Fibroblast of skin of left biceps (primary cell): ENCODE measurements at places on chromosomes 2 and 18.
A peak's percentile ranks its signal among the peaks of the same experiment; 100 is the strongest.

GRCh38 chr2:8661736-8662135, 20.1 kb upstream of the ID2 start:
- no peak for DNase-seq

DNA sequence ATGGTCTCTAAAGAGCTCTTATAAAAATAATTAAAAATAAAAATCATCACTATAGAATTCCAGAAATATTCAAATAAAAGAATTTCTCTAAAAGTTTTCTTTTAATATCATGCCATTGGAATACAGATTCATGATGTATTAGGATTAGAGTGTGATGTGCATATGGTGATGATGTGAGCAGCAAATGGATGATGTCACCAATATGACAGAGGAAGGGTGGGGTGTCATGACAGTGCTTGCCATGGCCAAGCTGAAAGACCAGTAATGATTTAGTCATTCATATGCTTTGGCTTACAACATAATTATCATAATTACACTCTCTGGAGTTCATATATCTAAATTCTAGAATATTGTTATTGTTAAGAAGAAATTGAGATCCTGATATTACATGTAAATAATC, 27.4 kb upstream of the TTC32 start:
- DNase-seq = no peak

DNA sequence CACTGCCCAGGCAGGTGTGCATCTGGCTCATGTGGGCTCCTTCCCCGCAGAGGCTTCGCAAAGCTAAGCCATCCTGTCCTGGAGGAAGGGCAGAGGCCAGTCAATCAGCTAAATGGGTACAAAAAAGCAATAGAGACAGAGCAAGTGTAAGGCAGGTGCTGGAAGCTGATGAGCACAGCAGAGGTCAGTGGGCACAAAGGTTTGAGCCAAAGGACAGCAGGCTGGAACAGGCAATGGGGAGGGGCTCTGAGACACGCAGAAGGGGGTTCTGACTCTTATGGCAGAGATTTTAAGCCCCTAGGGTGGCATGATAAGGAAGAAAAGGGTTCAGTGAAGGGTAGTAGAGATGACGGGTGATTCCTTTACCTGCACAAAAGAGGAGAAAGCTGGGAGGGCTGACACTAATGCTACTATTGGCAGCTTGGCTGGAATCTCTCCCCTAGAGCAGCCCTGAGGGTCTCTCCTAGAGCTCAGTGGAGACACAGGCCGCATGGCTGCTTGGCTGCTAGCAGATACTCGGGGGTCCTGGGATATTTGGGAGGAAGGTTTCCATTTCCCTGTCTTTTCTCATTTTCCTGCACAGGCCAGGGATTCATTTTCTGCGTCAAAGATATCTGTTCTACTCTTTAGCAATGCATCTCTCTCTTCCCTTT, 132.4 kb downstream of the MYCN start:
- DNase-seq = no peak

- DNase-seq = no peak
These were observed 21.6 kb downstream of the STON1 start for GRCh38 chr2:48551548-48551947.

- DNase-seq = no peak
These were observed 146.5 kb upstream of the MMADHC start for GRCh38 chr2:149733936-149734685.

DNA sequence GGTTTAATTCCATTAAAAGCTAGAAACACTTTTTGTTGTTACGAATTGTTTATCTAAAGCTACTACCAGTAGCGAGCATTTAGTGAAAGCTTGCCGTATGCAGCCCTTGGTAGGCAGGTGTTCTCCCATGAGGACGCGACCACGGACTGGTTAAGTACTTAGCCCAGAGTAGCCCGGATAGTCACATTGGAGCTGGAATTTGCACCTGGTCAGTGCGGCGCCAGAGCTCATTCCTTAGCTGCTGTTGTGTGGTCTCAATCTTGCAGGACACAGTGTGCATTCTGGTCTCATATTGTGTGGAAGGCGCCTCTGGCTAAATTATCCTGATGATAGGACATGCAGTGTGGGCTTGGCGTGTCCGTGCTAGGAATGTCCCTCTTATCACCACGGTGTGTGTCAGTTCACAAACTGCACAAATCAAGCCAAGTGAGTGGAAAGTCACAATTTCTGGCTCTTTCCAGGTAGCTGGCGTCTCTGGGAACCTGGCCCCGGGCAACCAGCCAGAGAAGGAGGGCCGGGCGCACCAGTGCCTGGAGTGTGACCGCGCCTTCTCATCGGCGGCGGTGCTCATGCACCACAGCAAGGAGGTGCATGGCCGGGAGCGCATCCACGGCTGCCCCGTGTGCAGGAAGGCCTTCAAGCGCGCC, 133.3 kb downstream of the ZNF236 start:
- DNase-seq = no peak

DNA sequence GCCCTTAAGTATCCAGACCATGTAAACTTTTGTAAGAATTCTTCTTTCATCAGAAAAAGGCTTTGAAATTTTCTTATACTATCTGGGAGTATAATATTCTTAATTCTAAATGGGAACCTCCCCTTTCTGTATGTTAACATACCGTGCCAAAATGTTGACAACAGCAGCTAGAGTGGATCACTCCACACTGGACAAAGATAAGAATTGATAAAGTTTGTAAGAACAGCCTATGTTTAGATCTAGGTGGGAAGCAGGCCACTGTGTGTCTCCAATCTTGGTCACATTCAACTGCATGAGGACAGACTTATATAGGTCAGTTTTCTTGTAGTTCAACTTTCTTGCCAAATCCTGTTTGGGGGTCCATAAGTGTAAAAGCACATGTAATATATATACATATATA, 235.7 kb downstream of the RPIA start:
- DNase-seq = no peak

DNA sequence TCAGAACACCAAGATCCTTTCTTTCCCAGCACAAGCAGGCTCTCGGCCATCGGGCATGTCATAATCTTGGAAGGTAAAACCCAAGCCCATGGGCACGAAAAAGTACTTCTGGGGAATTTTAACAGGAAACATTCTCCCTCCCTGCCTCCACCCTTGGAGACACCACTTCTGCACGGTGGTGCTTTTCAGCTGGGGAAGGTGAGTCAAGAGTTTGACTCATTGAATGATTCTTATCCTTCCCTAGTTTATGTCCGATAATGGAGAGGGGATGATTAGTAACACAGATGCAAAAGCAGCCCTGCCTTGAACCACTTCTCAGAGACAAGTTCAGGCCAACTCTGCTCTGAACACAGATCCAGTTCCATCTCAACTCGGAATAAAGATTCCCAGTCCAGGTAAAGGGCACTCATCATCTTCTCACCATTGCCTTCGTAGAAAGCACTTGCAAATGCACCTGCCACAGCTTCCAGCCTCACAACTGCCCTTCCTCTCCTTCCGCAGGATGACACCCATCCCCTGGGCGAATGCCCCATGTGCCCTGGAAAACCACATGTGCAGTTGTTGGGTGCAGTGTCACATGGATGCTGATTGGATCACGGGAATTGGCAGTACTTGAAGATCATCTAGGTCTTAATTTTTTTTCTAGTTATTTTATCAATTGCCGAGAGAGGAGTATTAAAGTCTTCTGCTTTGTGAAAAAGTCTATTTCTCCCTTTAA, 136.2 kb downstream of the PXDN start:
- no peak for DNase-seq

GRCh38 chr2:231940795-231941194, 14.6 kb upstream of the NPPC start:
- DNase-seq = no peak

DNA sequence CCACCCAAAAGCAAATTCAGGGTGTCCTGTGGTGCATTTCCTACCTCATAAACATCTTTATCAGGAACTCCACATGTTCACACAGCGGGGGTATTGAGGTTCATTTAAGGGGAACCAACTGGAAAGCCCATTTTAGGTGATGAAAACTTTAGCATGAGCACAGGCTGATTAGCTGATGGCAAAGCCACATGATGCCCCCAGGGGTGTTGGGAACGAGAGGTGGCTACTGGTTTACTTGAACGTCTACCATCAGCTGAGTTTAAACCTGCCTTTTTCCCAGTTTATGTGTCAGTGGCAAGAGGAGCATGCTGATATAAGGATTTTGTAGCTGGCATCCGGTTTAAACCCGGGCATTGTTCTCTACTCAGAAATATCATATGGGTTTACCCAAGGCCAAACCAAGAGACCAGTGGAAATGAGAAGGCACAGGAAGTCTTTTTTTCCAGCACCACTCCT, 54.5 kb upstream of the UPP2 start:
- DNase-seq = no peak

GRCh38 chr18:31760695-31761094, at the start of gene SLC25A52:
Gene SLC25A52, minus strand, starts transcription at chr18:31760880. Its CDS starts 219 bp downstream, at chr18:31760661.
- DNase-seq = no peak

DNA sequence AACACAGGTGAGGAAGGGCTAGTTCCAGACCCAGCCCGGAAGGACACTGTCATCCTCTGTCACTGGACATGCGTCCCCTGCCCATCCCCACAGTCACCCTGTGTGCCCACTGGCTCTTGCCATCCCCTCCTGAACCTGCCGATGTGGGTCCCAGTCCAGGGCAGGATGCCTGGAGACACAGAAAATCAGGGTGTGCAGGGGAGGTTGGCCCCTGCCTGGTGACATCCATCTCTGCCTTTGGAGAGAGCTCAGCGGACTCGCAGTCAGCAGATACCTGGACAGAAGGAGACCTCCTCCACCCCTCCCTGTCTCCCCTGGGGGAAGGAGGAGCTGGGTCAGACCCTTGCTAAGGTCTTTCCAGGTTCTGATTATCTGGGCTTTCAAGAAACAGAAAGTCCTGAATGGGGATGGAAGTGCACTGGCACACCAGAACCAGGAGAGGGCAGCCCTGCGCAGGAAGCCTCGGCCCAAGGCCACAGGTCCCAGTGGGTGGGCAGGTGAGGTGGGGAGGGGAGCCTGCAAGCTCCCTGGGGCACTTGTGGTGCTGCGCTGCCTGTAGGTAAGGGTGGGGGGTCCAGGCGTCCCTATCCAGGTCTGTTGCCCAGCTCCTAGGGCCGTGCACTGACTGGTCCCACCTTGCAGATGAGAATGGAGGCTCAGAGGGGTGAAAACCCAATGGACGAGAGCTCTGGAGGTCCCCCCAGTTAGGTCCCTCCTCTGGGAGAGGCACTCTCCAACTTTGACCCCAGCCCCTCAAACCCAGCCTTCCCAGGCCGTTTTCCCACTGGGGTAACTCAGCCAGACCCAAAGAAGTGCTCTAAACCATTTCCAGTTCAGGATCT, 9.7 kb upstream of the OTOS start:
- no peak for DNase-seq

- no peak for DNase-seq
These were observed 19.2 kb downstream of the RMP24 start for GRCh38 chr18:35991696-35992095.

DNA sequence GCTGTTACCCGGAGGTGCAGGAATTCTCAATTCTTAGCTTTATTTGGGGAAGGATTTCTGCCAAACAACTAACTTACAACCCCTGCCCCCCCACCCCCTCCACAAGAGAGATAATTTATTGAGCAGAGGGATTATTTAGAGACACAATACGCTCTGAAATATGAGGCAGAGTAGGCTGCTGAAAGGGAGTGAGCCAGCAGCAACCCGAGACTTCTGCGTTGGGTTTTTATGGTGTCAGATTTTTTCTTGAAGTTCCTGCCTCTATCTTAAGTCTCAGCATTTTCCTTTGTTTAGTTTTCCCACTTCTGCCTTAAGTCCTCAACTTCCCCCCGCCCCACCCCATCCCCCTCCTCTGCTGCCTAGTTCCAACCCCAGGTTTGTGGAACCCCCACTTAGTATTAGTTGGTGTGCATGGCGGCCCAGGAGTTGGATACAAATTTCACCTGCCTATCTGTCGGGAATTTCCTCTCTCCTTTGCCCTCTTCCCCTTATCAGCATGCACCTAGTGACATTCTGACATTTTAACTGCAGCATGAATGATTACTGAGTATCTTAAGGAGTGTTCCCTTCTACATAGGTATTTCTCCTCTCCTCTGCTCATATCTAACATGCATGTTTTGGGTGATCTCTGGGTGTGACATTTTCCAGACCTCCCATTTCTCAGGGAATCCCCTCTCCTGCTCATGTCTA, 1635.9 kb upstream of the LRRTM1 start:
- DNase-seq = no peak

DNA sequence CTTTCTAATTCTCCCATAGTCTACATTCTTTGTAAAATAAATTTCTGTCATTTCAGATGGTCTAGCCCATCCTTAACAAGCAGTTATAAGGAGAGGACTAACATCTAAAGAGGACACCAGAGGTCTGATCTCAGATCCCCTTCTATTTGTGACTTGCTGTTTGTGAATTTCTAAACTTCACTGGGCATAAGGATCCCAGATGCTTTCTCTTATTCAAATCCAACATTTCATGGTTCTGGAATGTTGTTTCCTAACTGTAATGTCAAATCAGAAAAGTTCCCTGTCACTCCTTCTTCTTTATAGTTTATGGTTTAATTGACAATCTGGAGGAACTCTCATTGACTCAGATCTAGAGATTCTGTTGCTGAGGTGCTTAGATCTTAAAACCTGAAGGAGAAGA, 430.2 kb downstream of the MEIS1 start:
- no peak for DNase-seq

GRCh38 chr2:106943468-106944200, 57.7 kb upstream of the ST6GAL2 start:
- no peak for DNase-seq

GRCh38 chr2:96135171-96135570, 3.1 kb downstream of the ASTL start:
- DNase-seq = no peak

- peak; percentile 88 for DNase-seq
These were observed 565.9 kb upstream of the ID2 start for GRCh38 chr2:8115966-8116365.

- DNase-seq = no peak
These were observed 90.9 kb upstream of the STON1 start for GRCh38 chr2:48439102-48439501.

DNA sequence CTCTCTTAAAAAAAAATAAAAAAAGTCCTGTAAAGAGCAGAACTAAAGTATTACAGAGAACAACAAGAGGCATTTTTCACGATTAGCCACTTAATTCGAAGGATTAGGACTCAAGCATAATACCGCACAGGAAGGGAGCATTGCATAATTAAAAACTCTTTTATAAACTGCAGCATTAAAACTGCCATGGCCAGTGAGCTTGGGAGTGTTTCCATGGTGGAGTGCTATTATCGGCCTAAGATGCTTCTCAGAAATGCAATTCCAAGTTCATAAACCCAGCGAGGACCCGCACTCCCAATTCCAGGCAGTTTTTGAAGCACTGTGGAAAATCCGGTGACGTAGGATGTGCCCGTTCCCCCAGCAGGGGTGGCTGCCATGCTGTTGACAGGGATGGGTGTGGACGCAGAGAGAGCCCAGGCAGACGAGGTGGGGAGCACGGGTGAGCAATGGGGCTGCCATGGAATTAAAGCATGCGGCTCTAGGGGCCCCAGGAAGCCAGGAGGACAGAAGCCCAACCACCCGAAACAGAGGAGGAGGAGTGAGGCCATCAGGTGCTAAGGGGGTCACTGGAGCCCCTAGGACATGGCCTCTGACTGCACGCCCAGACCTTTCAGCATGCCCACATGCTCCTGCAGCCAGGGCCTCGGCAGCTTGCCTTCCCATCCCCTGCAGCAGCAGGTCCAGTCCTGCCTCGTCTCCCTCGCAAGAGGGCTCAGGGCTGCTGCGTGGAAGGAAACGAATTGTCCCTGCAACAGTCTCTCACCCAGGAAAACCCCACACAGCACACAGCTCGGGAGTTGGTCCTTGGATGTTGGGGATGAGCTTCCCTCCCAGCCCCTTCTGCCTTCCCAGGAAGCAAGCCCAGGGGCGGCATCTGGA, 233.4 kb downstream of the NDUFA10 start:
- DNase-seq = no peak
